AG09319 (cell line): ENCODE measurements at places on chromosomes 3 and 15.

GRCh38 chr3:30962084-30962483 is 67.6 kb upstream of the GADL1 start:
- DNase-seq = no peak

GRCh38 chr3:45950686-45951600 is 7.7 kb downstream of the CXCR6 start:
- no peak for DNase-seq

- no peak for DNase-seq
These were observed 399.6 kb upstream of the EPHA3 start for GRCh38 chr3:88707837-88708236.

DNA sequence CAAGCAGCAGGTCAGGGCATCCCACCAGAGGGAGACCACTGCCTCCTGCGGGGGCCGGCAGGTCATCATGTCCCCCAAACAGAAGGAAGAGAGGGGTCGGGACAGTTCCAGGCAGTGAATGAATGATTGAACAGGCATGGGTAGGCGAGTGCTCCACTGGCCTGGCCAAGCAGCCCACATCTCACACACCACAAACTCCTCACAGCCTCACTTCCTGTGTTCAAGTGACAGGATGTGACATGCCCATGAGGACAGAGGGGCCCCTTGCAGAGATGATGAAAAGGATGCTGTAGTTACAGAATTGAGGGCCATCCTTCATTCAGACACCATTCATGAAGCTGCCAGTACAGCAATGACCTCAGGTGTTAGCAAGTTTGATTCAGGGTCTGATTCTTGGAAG is 3.7 kb downstream of the IQSEC1 start:
- no peak for DNase-seq

DNA sequence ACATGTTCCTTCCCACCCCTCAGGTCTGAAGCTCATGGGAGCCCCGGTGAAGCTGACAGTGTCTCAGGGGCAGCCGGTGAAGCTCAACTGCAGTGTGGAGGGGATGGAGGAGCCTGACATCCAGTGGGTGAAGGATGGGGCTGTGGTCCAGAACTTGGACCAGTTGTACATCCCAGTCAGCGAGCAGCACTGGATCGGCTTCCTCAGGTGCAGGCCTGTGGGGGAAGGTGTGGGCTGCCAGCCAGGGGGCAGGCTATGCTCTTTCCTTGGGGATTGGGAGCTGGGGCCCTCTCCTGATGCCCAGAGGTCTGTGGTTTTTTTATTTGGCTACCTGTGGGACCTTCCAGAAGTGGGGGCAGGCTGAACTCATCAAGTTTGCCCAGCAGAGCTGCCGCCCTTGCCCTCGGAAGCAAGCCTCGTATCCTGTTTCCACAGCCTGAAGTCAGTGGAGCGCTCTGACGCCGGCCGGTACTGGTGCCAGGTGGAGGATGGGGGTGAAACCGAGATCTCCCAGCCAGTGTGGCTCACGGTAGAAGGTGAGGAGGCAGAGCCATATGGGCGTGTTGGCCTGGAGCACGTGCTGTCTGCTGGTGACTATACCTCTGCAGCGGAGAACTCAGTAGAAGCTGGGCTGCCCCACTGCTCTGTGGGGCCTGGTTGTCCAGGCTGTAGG is 2.2 kb downstream of the TYRO3 start:
- DNase-seq = no peak

GRCh38 chr3:190886945-190887344 is 24.5 kb upstream of the GMNC start:
- no peak for DNase-seq

DNA sequence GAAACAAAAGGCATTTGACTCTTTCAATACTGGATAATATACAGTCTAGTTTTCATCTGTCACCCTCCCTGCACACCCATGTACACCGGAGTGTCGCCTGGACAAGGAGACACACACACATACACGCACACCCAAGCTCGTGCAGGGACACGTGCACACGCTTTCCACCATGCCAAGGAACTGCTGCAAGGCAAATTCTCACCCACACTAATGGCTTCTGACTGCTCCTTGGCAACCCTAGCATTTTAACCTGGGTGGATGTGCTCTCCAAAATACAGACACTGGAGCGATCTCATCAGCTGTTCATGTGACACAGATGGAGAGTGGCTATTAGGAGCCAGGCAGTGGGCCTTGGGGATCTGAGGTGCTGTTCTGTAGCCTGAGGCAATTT is 61.6 kb downstream of the MEIS2 start:
- DNase-seq = no peak

DNA sequence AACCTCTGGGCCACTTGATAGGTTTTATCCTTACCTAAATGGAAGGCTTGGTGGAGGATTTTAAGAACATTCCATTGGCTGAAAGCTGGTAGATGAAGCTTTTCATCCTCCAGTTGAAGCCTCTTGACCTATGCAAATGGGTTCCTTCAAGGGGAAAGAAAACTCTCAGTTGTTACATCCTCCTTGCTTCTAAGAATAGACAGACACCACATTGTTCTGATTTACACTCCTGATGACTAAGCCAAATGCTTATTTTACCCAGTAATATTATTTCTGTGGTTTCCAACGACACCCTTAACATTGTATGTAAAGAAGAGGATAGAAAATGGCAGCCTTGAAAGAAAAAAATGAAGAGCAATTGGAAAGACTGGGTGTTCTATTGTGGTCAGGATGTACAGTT is 480.5 kb downstream of the OTOL1 start:
- peak; percentile 14 for DNase-seq

- DNase-seq = no peak
These were observed 317.3 kb downstream of the FGF12 start for GRCh38 chr3:192409838-192410683.

GRCh38 chr15:77864211-77865105 is 213.1 kb downstream of the TBC1D2B start:
- DNase-seq = no peak
